Activated T-helper 1 cell treated with anti-CD3 and anti-CD28 coated beads, Interleukin-2, amount 50 U/mL, for 16 hours (primary cell): ENCODE measurements at places on chromosomes 7 and 10.

DNA sequence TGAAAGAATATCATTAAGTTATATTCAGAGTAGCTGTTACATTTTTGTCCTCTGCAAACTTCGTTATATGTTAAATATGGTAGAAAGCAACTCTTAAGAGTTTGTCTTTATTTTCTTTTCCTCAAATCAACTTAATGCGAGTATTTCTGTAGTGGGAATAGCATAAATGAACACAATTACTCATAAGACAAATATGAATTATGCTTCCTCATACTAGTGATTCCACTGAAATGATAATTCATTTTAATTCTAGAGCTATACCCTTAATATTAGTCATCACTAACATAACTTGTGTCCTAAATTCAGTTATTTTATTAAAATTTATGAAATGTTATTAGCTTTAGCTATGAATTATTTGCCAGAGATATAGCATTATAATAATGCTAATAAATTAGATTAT lies 820.6 kb upstream of the KCND2 start:
- DNase-seq: no peak

GRCh38 chr10:86662186-86663045 lies 5.9 kb upstream of the LDB3 start:
- no peak for DNase-seq

- DNase-seq: no peak
Observed at GRCh38 chr7:15972862-15973275, 286.4 kb upstream of the MEOX2 start.

DNA sequence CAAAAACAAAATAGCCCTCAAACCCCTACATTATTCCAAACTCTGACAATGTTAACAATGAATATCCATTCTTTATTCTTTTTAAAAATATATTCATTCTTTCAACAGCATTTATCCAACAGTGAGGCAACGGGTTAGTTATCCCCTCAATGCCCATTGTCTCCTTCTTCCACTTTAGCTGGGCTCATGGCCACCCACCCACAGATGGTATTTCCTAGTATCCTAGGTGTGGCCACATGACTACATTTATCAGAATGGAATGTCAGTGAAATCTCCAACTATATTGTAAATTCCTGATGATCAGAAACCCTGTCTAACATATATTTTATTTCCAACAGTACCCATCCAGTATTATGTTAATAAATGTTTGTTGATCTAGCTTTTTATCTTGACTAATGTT lies 13.6 kb downstream of the HOXA1 start:
- DNase-seq: no peak
